ENCODE measurements at places on chromosomes 6 and 20. TPM values are rescaled to one million over a fixed set of nuclear protein-coding genes. Genes with fewer than 3 reads are reported as not detected.

PHACTR2 gene
- 33.5 TPM for total RNA-seq

TUBB1 gene
- not detected for total RNA-seq

CHD6 gene
- total RNA-seq, result 15.9 TPM

SLC17A2 gene
- total RNA-seq, result 1.7 TPM

TNFRSF6B gene
- total RNA-seq, result 9.3 TPM

HBS1L gene
- 48.4 TPM for total RNA-seq

E2F3 gene
- 5.1 TPM for total RNA-seq

SMOC2 gene
- total RNA-seq, result 2.9 TPM

FOXA2 gene
- total RNA-seq, result not detected

SPTLC3 gene
- 5.0 TPM for total RNA-seq

DACT2 gene
- 31.7 TPM for total RNA-seq

ADISSP gene
- 39.9 TPM for total RNA-seq

TOX2 gene
- total RNA-seq, result 17.7 TPM

KHDC1L gene
- not detected for total RNA-seq

FAM83C gene
- not detected for total RNA-seq

ADGRF4 gene
- 0.12 TPM for total RNA-seq

COL12A1 gene
- total RNA-seq, result 170 TPM

PGBD1 gene
- 3.7 TPM for total RNA-seq

OR11A1 gene
- not detected for total RNA-seq

PTPN1 gene
- 21.0 TPM for total RNA-seq

VSX1 gene
- total RNA-seq, result not detected

KCNK17 gene
- not detected for total RNA-seq

SLC17A1 gene
- not detected for total RNA-seq

CHMP4B gene
- total RNA-seq, result 41.2 TPM

KCNK16 gene
- total RNA-seq, result not detected

PKHD1 gene
- under 0.01 TPM for total RNA-seq

Measured in pericardium fibroblast (primary cell).